ENCODE measurements at places on chromosomes 2 and 18.

- peaks cover 24% of the 10 kb centered on the region for H3K4me1 ChIP-seq
- peak overlapping the region; percentile 36 for H3K27ac ChIP-seq
- peak overlapping the region; percentile 96 for H3K4me3 ChIP-seq
- no peak for DNase-seq
- H3K27me3 ChIP-seq, result no peaks in the 10 kb centered on the region
- no peaks in the 10 kb centered on the region for H3K36me3 ChIP-seq
These were observed 2.9 kb downstream of the NEDD4L start for GRCh38 chr18:58046794-58047555.

- DNase-seq, result no peak
- H3K27me3 ChIP-seq, result no peaks in the 10 kb centered on the region
- H3K27ac ChIP-seq, result no peak overlapping the region
- no peaks in the 10 kb centered on the region for H3K36me3 ChIP-seq
- no peaks in the 10 kb centered on the region for H3K4me1 ChIP-seq
These were observed 198.7 kb upstream of the DTNA start for GRCh38 chr18:34511435-34511834.

- H3K4me3 ChIP-seq, result no peak overlapping the region
- H3K4me1 ChIP-seq, result no peaks in the 10 kb centered on the region
- DNase-seq, result no peak
- no peaks in the 10 kb centered on the region for H3K27me3 ChIP-seq
- H3K27ac ChIP-seq, result no peak overlapping the region
- peaks cover 49% of the 10 kb centered on the region for H3K36me3 ChIP-seq
These were observed 40.1 kb downstream of the AGPS start for GRCh38 chr2:177432703-177433102.

DNA sequence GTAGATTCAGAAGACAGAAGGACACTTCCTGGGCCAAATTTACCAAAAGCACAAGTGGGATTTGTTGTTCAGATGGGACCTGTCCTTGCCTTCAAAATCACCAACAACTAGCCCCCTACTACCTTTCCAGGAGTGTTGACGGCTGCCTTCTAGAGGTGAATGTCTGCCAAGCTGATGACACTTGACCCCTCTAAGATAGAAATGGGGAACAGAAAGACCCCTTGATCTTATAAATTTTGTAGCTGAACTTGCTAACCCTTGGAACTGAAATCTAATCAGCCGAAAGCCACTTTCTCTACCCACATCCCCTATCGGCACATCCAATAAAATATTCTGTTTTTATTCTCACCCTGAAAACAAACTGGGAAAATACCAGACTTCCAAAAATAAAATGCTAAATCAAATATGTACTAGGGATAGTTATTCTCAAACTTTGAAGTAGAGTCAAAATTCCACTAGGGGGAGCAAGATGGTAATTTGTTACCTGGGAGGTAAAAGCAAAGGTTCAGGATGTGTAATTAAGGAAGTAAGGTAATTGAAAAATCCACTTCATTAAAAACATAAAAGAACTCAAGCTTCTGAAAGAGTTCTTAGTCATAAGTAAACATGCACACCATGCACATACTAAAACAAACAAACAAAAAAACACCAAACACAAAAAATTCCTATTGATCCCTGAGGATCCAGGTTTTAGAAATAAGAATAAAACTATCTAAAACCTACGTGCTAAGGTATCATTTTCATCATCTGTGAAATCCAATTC, 119.2 kb downstream of the ANKRD44 start:
- H3K4me1 ChIP-seq, result peaks cover 69% of the 10 kb centered on the region
- peak overlapping the region; percentile 82 for H3K27ac ChIP-seq
- H3K27me3 ChIP-seq, result no peaks in the 10 kb centered on the region
- peak overlapping the region; percentile 54 for H3K4me3 ChIP-seq
- DNase-seq, result peak; percentile 68

DNA sequence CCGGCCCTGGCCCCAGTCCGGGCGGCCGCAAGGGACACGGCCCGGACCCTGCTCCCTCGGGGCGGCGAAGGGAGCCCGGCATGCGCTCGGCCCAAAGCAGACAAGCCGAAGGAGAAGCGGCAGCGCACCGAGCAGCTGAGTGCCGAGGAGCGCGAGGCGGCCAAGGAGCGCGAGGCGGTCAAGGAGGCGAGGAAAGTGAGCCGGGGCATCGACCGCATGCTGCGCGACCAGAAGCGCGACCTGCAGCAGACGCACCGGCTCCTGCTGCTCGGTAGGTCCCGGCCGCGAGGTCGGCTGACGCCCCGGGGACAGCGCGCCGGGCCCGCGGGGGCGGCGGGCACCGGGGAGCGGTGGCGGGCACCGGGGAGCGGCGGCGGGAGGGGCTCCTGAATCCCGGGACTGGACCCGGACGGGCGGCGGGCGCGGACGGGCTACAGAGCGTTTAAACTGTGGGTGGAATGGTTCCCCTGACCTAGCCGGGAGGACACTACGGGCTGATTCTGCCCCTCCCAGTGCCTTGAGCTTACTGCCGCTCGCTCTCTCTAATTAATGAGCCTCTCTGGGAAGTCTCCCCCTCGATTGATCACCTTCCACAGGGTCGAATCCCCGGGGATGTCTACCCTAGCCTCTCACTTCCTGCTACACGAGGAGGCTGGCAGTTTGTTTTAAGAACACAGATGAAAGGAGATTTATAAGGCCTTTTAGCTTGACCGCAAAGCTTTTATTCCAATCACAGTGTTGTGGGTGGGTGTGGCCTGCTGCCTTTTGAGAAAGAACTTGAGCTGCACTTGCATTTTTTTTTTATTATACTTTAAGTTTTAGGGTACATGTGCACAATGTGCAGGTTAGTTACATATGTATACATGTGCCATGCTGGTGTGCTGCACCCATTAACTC, 853 bp downstream of the GNAL start:
- peaks cover 8% of the 10 kb centered on the region for H3K36me3 ChIP-seq
- peaks cover 44% of the 10 kb centered on the region for H3K27me3 ChIP-seq
- DNase-seq, result no peak
- H3K4me3 ChIP-seq, result peak overlapping the region; percentile 64
- H3K4me1 ChIP-seq, result peaks cover 13% of the 10 kb centered on the region

GRCh38 chr2:1079873-1080799, 129.5 kb downstream of the SNTG2 start:
- no peak for DNase-seq
- no peaks in the 10 kb centered on the region for H3K27me3 ChIP-seq
- no peaks in the 10 kb centered on the region for H3K36me3 ChIP-seq
- H3K4me3 ChIP-seq, result no peak overlapping the region
- peaks cover 4% of the 10 kb centered on the region for H3K4me1 ChIP-seq
- no peak overlapping the region for H3K27ac ChIP-seq

- no peaks in the 10 kb centered on the region for H3K36me3 ChIP-seq
- peaks cover 23% of the 10 kb centered on the region for H3K27me3 ChIP-seq
- H3K27ac ChIP-seq, result no peak overlapping the region
- DNase-seq, result no peak
These were observed 44.5 kb upstream of the KCNE4 start for GRCh38 chr2:223007531-223007930.

DNA sequence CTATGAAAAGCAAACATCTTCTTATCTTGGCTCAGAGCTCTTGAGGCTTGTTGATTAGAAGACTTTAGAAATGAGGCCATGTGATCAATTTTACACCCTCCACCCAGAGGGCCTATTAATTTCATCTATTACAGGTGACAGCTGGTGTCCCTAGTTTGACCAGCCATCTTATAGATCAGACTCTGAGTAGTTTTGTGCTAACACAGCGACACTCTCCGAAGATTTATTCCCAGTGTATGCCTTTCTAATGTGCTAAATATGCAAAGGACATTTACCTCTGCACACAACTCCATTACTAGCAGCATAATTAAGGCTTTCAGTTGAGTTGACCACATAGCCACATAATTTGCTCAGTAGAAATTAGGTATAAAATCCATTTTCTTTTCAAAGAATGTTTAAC, 2.6 kb upstream of the RFX8 start:
- H3K27me3 ChIP-seq, result peaks cover 39% of the 10 kb centered on the region
- DNase-seq, result no peak
- H3K36me3 ChIP-seq, result no peaks in the 10 kb centered on the region
- H3K4me3 ChIP-seq, result no peak overlapping the region
- no peak overlapping the region for H3K27ac ChIP-seq

DNA sequence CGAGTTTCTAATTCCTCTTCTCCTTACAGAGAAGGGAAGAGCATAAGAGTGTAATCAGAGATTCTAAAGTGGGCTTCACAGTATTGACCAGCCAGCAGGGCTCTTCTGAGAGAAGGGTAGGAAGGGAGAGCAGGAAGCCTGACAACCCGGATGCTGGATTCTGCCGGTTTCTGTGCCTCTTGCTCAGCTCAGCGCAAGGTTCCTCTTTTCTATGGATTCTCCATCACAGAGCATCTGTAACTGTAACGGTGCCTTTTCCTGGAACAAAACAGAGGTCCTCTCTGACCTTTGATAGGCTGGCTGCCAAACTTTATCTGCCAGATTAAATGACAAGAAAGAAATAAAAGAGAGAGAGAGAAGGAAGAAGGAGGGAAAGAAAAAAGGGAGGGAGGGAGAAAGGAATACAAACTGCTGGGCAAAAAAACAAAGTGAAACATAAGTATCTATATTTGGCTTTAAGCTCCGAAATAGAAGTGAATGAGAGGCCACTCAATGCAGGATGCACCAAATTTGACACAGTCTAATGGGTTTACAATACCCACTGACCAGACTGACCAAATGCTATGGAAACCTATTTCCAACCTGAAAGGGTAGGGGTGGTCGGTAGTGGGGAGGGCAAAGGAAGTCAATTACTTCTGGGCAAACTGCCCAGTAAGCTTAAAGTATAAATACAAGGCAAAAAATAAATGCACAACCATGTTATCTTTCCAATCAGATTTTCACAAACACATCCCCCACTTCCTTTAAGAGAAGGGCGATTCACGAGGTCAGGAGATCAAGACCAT, 59.2 kb downstream of the PIEZO2 start:
- no peak for DNase-seq
- no peak overlapping the region for H3K27ac ChIP-seq
- H3K4me3 ChIP-seq, result no peak overlapping the region
- no peaks in the 10 kb centered on the region for H3K36me3 ChIP-seq

DNA sequence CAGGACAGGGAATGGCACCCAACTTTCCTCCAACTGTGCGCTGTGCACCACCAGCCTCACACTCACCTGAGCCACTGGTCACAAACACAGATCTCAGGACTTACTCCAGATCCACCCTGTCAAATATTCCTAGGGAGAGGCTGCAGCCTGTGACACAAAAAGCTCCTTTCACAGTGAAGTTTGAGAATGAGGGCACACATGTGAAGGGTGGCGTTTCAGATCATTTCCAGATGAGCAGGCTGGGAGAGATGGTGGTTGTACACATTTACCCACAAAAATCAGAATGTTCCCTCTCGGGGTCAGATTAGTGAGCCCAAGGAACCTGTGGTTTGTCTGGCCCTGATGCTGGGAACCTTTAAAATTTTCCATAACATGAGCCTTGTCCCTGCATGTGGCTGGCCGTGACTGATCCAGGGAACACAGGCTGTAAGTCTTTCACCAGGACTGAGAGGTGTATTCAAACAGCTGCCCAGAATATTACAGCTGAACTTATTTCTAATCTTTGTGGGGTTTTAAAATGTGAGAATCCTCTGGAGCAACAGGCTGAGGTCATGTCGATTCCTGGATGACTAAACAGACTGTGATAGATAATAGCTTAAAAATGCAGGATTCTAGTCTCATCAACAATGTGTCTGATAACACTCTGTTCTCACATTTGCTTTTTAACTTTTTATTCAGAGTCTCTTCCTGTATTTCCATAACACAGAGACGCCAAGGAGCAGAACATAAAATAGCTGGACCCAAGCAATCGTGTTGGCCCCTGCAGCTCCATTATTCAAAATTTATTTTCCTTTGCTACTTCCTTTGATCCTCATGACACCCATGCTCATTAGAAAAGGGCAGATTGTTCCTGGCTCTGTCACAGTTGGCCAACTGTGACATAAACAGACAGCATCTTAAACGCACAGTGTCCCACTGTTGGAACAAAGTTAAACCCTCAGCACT, 35.5 kb downstream of the IL1R2 start:
- no peaks in the 10 kb centered on the region for H3K27me3 ChIP-seq
- no peak overlapping the region for H3K4me3 ChIP-seq
- no peak overlapping the region for H3K27ac ChIP-seq
- no peaks in the 10 kb centered on the region for H3K36me3 ChIP-seq
- peaks cover 11% of the 10 kb centered on the region for H3K4me1 ChIP-seq
